Activated CD4-positive, alpha-beta T cell treated with anti-CD3 and anti-CD28 coated beads, Interleukin-2, amount 10 ng/mL, durations not matched to agents 24 days and 14 days (primary cell): ENCODE measurements at places on chromosomes 13 and 19. TPM values are rescaled to one million over a fixed set of nuclear protein-coding genes. Genes with fewer than 3 reads are reported as not detected.

GRCh38 chr13:52454459-52454819, 839 bp upstream of the CKAP2 start:
- peak overlapping the region; percentile 91 for H3K27ac ChIP-seq
- H3K27me3 ChIP-seq: no peaks in the 10 kb centered on the region
- H3K36me3 ChIP-seq: peaks cover 16% of the 10 kb centered on the region
- peak overlapping the region; percentile 97 for H3K4me3 ChIP-seq
- DNase-seq: peak; percentile 77

The CNN2 gene
- 112 TPM in 2 replicates for total RNA-seq

DNA sequence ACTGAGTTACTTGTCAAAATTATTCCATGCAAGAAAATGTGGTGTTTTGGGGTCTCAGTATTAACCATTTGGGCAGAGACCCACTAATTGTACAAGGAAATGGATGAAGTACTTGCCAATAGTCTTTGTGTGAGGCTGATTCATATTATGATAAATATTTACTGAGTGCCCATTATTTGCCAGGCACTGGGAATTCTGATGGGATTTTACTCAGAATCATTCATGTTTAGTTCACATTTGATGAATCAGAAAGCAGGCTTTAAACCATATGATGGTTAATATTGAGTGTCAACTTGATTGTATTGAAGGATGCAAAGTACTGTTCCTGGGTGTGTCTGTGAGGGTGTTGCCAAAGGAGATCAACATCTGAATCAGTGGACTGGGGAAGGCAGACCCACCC, 66.2 kb upstream of the SOX21 start:
- no peak overlapping the region for H3K4me3 ChIP-seq
- no peak for DNase-seq
- H3K27me3 ChIP-seq: no peaks in the 10 kb centered on the region
- no peaks in the 10 kb centered on the region for H3K36me3 ChIP-seq
- H3K27ac ChIP-seq: no peak overlapping the region

The CILP2 gene
- total RNA-seq: 0.14 TPM in 2 replicates

DNA sequence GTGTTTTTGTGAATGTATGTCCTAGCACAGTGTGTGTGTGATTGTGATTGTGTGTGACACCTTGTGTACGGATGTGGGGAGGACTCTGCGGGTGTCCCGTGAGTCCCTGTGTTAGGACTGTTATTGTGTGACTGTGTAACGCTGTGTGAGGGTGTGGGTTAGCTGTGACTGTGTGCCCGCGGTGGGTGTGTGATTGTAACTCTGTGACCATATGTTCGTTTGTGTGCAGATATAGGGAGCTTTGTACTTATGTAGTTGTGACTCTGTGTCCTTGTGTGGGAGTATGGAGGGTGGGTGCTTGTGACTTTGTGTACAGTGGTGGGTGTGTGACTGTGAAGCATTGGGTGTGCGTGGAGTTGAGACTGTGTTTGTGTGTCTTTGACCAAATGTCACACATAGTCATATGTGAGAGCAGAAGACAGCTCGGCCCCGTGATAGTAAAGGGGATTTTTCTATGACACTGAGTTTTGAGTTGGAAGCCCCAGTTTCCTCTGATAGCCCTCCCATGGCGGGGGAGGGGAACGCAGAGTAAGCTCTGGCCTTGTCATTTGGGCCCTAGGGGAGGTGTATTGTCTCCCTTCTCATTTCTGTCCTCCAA, 949 bp upstream of the ZNF260 start:
- no peak for DNase-seq
- H3K4me1 ChIP-seq: peaks cover 17% of the 10 kb centered on the region
- H3K4me3 ChIP-seq: peak overlapping the region; percentile 96
- H3K27me3 ChIP-seq: no peaks in the 10 kb centered on the region

- H3K27me3 ChIP-seq: peaks cover 17% of the 10 kb centered on the region
- no peak overlapping the region for H3K27ac ChIP-seq
- H3K4me1 ChIP-seq: peaks cover 12% of the 10 kb centered on the region
- no peak overlapping the region for H3K4me3 ChIP-seq
- no peaks in the 10 kb centered on the region for H3K36me3 ChIP-seq
- DNase-seq: no peak
These were observed 12.2 kb upstream of the KCTD15 start for GRCh38 chr19:33784432-33784831.

- H3K4me1 ChIP-seq: no peaks in the 10 kb centered on the region
- no peak for DNase-seq
- H3K27me3 ChIP-seq: no peaks in the 10 kb centered on the region
- H3K36me3 ChIP-seq: peaks cover 2% of the 10 kb centered on the region
These were observed 59.4 kb downstream of the ZAR1L start for GRCh38 chr13:32255724-32256109.

DNA sequence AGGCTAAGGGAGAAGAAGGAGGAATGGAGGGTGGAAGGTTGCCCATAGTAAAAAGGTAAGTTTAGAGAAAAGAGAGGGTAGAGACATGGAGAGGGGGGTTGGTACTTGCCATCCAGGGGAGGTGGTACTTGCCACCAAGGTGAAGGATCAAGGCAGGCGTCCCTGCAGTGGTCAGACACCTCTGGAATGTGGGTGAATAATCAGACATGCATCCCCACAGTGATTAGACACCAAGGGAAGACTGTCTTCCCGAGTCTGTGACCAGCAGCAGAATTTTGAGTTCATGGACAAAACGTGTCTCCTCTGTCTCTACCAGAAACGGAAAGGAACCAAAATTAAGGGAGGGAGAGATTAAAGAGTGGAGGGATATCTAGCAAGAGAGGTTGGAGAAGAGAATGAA, 27.1 kb upstream of the IGFL1 start:
- no peak for DNase-seq
- no peaks in the 10 kb centered on the region for H3K4me1 ChIP-seq
- H3K27ac ChIP-seq: no peak overlapping the region
- no peak overlapping the region for H3K4me3 ChIP-seq
- no peaks in the 10 kb centered on the region for H3K36me3 ChIP-seq

The SLC7A10 gene
- total RNA-seq: not detected in 2 replicates

DNA sequence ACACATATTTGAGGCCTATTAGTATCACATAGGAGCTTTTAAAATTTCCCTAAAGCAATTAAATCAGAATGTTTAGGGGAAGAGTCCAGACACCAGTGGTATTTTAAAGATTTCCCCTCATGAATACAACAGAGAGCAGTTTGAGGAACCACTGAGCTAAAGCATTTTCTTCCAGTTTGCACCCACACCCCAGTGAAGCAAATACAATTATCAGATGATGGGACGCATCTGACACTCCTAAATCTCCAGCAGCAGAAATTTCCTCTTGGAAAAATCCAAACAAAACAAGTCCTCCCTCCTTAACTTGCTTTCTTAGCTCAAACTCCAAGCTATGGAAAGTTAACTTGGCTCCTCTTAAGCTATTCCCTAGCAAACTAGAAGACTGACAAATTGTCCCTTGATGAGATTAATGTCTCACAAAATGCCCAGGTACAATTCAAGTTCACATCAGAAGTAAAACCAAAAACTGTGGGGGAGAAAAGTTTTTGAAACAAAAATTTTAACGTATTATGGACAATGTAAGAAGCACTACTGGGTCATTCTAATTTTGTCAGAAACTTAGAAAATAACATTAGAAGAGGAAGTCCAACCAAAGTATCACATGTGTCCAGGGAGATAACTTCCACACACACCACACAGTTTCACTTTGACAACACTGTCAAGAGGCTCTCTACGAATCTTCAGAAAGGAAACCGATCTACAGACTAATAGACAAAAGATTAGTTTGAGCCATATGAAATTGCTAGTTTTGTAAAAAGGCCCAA, 74.1 kb downstream of the ABCC4 start:
- H3K36me3 ChIP-seq: no peaks in the 10 kb centered on the region
- H3K27ac ChIP-seq: no peak overlapping the region
- DNase-seq: no peak
- H3K4me1 ChIP-seq: peaks cover 12% of the 10 kb centered on the region
- H3K27me3 ChIP-seq: no peaks in the 10 kb centered on the region
- H3K4me3 ChIP-seq: no peak overlapping the region

- H3K27me3 ChIP-seq: no peaks in the 10 kb centered on the region
- DNase-seq: peak; percentile 95
- peak overlapping the region; percentile 93 for H3K4me3 ChIP-seq
- peak overlapping the region; percentile 96 for H3K27ac ChIP-seq
- H3K4me1 ChIP-seq: peaks cover 28% of the 10 kb centered on the region
These were observed 3.1 kb downstream of the ABHD17A start for GRCh38 chr19:1882089-1882785.

GRCh38 chr19:19447536-19448237, 42.2 kb downstream of the GATAD2A start:
- no peaks in the 10 kb centered on the region for H3K27me3 ChIP-seq
- peaks cover 19% of the 10 kb centered on the region for H3K36me3 ChIP-seq
- peaks cover 73% of the 10 kb centered on the region for H3K4me1 ChIP-seq

- no peak overlapping the region for H3K4me3 ChIP-seq
- H3K27ac ChIP-seq: no peak overlapping the region
- no peak for DNase-seq
- H3K36me3 ChIP-seq: peaks cover 45% of the 10 kb centered on the region
- H3K4me1 ChIP-seq: no peaks in the 10 kb centered on the region
These were observed 68.7 kb downstream of the IPO5 start for GRCh38 chr13:98022210-98022609.

The FLT3 gene
- not detected in 2 replicates for total RNA-seq

The MYBPC2 gene
- total RNA-seq: 0.12 and 0.26 TPM in 2 replicates

DNA sequence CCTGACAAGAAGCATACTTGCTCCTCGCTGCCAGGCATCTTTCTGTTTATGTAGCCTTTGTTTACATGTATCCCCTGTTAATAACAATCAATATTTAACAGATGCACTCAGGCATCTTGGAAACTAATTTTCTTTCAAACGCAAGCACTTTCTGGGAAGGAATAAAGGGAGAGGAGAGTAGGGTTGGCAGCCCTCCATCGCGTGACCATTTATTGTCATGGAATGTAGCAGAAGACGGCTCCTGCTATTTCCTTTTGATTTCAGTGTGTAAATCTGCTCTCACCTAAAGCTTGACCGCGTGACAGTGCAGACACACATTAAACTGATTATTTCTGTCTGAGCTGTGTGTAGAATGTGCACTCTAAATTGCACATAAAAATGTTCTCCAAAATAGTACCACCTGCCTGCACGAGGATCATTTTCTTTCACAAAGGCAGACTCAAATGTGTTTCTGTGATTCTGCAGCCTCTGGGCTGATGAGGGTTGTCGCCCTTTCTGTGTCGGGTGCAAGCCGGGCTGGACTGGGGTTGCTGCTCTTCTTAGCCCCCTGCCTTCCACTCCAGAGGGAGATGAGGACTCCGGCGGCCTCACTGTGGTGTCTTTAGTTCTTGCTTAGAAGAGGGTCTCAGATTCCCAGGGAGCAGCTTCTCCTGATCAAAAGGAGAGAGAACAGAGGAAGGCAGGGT, 223.5 kb upstream of the MAB21L1 start:
- no peaks in the 10 kb centered on the region for H3K36me3 ChIP-seq
- H3K4me1 ChIP-seq: no peaks in the 10 kb centered on the region
- H3K27me3 ChIP-seq: peaks cover 1% of the 10 kb centered on the region

The ZNF799 gene
- 3.9 and 4.0 TPM in 2 replicates for total RNA-seq

DNA sequence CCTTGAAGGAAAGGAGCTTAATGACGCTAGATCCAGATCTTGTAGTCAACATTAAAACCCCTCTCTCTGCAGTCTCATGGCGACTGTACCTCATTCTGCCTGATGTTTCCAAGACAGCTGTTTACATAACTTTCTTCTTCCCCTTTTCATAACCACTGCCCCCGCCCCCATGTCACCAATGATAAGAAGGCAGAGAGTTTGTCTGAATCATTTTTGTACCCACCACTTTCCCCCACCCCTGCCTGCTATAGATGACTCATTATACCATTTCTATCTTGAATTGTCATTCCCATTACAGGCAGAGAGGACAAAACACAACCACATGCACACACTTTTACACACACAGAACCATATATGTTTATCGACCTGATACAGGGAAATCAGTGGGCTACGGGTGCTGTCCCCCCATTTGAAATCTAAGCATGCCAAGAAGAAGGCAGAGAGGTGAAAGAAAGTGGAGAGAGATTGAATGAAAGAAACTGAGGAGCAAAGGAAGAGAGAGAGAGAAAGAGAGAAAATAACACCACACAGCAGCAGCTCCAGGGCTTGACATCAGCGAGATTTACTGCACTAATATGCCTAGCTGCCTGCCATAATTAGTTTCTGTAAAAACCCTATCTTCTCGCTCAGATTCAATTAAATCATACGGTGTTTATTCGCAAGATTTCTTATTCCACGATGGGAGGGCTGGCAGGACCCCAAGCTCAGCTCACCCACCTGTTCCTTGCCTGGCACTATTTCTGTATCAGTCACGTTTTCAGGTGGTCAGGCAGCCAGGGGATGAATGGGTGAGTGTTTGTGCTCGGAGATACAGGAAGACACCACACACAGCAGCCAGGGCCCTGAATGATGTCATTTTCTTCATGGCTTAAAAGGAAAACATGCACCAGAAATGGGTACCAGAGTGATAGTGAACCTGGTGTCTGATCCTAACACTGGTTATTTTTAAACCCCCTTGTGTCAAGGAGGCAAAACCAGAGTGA, 114.3 kb upstream of the SERP2 start:
- H3K4me1 ChIP-seq: peaks cover 17% of the 10 kb centered on the region
- peak overlapping the region; percentile 68 for H3K4me3 ChIP-seq
- H3K27ac ChIP-seq: peak overlapping the region; percentile 79
- H3K27me3 ChIP-seq: peaks cover 11% of the 10 kb centered on the region
- DNase-seq: peak; percentile 87
- H3K36me3 ChIP-seq: no peaks in the 10 kb centered on the region

- H3K4me3 ChIP-seq: no peak overlapping the region
- no peaks in the 10 kb centered on the region for H3K36me3 ChIP-seq
- no peaks in the 10 kb centered on the region for H3K4me1 ChIP-seq
- no peak overlapping the region for H3K27ac ChIP-seq
These were observed 93.2 kb downstream of the TEX29 start for GRCh38 chr13:111413407-111414187.

DNA sequence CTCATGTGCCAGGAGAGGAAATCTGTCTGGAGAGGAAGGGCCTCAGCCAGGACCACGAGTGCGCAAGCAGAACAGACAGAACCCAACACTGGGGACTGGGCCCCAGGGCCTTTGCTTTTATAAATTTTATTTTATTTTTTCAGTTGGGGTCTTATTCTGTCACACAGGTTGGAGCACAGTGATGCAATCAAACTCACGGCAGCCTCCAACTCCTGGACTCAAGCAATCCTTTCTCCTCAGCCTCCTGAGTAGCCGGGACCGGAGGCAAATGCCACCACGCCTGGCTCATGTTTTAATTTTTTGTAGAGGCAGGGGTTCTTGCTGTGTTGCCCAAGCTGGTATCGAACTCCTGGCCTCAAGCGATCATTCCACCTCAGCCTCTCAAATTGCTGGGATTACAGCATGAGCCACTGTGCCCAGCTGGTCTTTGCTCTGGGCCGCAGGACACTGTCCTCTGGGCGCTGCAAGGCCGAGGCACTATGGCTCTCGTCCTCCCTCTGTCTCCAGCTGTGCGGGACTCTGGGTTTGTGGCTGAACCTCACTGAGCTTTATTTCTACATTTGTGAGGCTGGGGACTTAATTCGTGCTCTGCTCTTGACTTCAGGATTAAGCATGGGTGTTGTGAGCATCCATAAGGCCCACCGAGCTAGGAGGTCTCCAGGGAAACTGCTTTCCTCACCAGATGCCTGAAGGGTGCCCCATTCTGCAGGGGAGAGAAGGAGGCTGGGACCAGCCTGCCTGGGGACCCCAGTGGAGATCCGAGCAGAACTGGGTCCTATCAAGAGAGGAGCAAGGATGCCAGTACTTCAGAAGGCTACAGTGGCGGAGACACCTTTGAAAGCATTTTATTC, 144.2 kb upstream of the VSTM2B start:
- no peak for DNase-seq
- H3K4me1 ChIP-seq: no peaks in the 10 kb centered on the region
- H3K27me3 ChIP-seq: peaks cover 16% of the 10 kb centered on the region
- no peaks in the 10 kb centered on the region for H3K36me3 ChIP-seq
- no peak overlapping the region for H3K27ac ChIP-seq
